Hypothalamus (tissue), 51 donors: ENCODE measurements at places on chromosomes 16 and 17.

GRCh38 chr17:73194514-73195222 is 1.8 kb downstream of the COG1 start:
- DNase-seq = no peak

DNA sequence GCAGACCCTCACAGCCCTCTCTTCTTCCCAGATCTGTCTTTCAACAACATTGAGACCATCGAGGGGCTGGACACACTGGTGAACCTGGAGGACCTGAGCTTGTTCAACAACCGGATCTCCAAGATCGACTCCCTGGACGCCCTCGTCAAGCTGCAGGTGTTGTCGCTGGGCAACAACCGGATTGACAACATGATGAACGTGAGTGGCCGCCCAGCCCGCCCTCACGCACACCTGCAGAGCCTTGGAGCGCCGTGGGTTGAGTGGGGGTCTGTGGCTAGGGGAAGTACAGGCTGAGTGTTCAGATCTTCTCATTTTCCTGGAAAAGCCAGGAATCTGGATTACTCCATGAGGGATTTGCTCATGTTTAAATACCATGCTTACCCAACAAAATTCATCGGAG is 15.2 kb downstream of the DRC3 start:
- no peak for DNase-seq

DNA sequence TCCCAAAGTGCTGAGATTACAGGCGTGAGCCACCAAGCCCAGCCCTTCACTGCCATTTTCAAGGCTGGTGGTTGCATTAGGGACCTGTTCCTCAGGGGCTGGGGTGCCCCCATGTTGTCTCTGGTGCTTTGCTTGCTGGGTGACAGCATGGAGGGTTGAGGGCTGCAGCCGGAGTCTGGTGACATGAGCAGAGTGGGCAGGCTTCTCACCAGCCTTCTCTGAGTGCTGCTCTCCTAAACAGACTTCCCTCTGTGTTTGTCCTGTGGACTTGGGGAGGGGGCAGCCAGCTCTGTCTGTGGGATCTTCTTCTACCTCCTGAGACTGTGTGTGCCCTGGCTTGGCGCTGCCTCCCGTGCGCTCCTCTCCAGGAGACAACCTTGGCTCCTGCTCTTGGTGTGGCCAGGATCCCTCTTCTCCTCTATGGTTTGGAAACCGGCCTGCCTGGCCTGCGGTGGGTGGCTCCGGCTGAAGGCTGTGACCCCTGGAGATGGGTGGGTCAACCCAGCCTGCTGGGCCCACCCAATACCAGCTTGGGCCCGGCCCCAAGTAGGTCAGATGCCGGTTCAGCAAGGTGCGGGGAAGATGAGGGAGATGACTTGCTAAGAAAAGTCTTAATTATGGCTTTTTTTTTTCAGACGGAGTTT is 72.1 kb downstream of the PDPK1 start:
- DNase-seq = no peak

DNA sequence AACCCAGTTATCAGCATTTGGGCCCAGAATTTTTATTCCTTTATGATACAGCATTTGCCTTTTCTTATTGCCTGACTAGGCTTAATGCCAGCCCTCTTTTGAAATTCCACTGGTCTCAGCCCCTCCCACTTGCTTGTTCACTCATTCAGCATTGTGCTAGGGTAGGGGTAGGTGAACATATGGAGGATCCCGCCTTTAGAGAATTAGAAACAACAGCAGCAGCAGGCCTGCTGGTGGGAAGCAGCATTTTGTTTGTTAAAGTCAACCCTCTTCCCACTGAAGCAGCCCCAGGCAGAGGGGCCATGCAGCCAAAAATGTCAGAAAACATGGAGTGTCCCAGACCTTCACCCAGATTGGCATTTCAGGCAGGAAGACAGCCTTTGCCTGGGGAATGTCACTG is 1355.2 kb downstream of the CDH8 start:
- no peak for DNase-seq

GRCh38 chr16:28542646-28543045 is 3.9 kb upstream of the NUPR1 start:
- DNase-seq = no peak

DNA sequence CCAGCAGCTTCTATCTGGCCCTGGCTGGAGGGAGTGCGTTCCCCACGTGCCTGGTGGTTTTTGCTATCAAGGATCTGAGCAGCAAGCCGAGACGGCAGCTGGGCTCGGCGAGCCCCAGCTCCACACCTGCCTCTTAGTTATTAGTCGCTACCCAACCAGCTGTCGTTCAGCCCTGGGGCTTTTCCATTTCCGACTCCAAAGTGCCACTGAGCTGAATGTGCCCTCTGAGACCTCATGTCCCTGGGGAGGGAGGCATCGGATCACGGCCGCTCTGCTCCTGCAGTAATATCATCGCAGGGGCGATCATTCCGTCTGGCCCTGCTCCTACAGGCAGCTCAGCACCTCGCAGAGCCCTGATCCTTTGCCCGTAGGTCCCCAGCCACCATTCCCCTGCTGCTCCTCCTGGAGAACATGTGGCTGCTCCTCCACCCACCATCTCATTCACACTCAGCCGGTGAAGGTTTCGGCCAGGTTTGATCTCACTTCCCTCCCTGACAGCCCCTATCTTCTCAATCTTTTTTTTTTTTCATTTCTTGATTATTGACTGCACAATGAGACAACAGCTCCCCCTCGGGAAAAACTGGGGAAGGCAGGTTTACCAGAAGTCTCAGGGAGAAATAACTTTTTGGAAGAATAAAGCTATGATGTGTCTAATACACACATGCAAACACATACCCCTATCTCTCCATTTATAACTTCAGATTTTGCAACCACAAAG is 86.7 kb downstream of the ZFHX3 start:
- DNase-seq = no peak

- DNase-seq = no peak
Measured at GRCh38 chr16:4006397-4006999, 109.7 kb downstream of the ADCY9 start.
